ENCODE measurements at places on chromosomes 2 and 18. TPM values are rescaled to one million over a fixed set of nuclear protein-coding genes. Genes with fewer than 3 reads are reported as not detected.

GALR1 gene
- total RNA-seq, result 0.03 TPM

PFN4 gene
- 0.50 TPM for total RNA-seq

KLHL14 gene
- 0.23 TPM for total RNA-seq

RAB6C gene
- total RNA-seq, result not detected

BIRC6 gene
- 83.9 TPM for total RNA-seq

LOXHD1 gene
- total RNA-seq, result 0.30 TPM

UCN gene
- 1.6 TPM for total RNA-seq

CCL20 gene
- total RNA-seq, result not detected

SULT1C2 gene
- 0.03 TPM for total RNA-seq

HOXD4 gene
- total RNA-seq, result 12.7 TPM

CBLN2 gene
- total RNA-seq, result not detected

DNA sequence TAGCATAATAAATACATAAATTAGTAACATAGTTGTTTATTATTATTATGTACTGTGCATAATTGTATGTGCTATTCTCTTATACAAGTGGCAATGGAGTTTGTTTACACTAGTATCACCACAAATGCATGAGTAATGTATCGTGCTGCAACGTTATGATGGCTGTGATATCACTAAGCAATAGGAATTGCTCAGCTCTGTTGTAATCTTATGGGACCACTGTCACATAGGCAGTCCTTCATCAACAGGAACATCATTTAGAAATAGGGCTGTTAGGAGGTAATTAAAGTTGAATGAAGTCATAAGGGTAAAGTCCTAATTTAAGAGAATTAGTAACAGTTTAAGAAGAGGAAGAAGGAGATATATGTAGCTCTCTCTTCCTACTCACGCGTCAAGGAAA is 33.8 kb downstream of the TEX51 start:
- DNase-seq, result no peak

GRCh38 chr2:226803410-226803809 is 3.8 kb upstream of the IRS1 start:
- no peak for DNase-seq

GRCh38 chr2:84537251-84537650 is 21.0 kb downstream of the DNAH6 start:
- DNase-seq, result no peak

DNA sequence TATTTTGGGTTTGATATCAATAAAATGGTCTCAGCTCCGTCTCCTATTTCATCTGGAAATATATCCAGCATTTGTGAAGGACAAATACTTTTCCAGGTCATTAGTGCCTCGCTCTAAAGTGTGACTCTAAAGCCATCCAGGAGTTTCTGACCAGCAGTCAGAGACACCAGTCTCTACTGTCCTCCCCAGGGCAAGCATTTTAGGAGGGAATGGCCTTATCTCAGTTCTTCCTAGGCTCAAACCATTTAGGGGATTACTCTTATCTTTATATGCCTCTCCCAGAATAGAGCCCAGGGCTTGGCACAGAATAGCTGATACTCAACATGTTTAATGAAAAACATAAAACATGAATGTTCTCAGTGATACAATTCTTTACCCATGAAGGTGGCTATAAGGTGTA is 187.6 kb downstream of the NAPG start:
- no peak for DNase-seq

- no peak for DNase-seq
These were observed 93.3 kb upstream of the EML6 start for GRCh38 chr2:54629914-54630857.

- no peak for DNase-seq
These were observed 88.2 kb upstream of the GLI2 start for GRCh38 chr2:120647487-120647886.

- DNase-seq, result peak; percentile 65
These were observed 20.8 kb downstream of the DBI start for GRCh38 chr2:119387381-119388129.

DNA sequence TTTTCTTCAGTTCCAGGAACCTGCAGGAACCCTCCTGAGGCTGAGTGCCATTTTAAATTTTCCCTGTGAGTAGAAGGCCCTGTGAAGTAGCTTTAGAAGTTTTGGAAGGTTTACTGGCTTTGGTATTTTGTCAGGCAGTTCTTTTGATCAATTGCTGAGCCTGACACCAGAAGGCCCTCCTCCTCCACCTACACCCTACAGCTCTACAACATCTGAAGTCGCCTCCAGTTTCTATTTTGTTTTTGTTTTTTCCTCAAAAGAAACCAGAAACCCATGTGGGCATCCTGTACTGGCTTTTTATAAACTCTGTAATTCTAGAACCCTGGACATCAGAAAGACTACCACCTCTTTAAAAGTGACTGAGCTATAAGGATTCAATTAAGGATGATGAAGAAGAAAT is 153.7 kb downstream of the NRXN1 start:
- DNase-seq, result no peak

- DNase-seq, result no peak
These were observed 32.7 kb downstream of the RAB27B start for GRCh38 chr18:54860941-54861340.

DNA sequence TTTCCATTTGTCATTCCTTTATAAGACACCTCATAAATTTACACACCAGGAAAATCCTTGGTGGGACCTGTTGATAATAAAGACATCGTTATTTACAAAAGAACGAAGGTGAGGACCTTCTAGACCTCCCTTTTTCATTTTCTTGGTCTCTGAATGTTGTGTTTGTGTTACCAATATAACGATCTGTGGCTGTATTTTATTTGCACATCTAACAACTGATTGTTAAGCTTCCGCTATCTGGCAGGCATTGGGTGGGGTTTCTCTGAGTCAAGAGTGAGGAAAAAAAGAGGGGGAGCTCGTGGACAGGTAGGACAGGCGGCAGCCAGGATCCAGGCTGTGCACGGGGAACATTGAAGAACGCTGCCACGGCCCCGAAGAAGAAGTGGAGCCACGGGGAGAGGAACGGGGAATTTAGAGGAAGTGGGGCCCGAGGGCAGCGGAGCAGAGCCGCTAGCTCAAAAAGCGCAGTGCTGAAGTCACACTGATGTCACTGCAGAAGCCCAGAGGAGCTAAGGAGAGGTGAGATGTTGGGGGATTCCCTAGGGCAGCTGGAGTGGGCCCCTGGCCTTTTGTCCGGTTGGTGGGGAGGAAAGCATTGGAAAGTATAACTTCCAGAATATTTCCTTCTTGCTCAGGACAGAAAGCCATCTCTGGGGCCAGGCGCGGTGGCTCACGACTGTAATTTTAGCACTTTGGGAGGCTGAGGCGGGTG is 20.9 kb upstream of the DNMT3A start:
- no peak for DNase-seq

- no peak for DNase-seq
These were observed 540.4 kb upstream of the DSEL start for GRCh38 chr18:68056936-68057335.

DNA sequence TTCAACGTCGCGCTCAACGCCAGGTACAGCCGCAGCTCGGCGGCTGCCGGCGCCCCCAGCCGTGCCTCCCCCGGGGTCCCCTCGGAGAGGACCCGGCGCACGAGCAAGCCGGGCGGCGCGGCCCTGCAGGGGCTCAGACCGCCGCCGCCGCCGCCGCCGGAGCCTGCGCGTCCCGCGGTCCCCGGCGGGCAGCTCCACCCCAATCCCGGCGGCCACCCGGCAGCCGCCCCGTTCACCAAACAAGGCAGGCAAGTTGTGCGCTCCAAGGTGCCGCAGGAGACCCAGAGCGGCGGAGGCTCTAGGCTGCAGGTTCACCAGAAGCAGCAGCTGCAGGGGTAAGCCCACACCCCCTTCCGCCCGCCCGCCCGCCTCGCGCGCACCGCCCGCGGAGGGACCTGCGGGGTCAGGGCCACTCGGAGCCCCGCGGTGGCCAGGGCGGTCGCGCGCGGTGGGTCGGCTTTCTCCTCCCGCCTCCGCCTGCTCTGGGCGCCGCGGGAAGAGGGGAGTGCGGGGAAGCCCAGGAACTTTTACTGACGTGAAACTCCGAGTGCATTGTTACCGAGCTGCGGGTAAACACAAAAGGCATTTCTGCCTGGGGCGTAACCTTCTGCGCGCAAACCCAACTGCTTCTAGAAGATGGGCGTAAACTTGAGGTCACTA is 861 bp downstream of the LTBP1 start:
- peak; percentile 10 for DNase-seq

DNA sequence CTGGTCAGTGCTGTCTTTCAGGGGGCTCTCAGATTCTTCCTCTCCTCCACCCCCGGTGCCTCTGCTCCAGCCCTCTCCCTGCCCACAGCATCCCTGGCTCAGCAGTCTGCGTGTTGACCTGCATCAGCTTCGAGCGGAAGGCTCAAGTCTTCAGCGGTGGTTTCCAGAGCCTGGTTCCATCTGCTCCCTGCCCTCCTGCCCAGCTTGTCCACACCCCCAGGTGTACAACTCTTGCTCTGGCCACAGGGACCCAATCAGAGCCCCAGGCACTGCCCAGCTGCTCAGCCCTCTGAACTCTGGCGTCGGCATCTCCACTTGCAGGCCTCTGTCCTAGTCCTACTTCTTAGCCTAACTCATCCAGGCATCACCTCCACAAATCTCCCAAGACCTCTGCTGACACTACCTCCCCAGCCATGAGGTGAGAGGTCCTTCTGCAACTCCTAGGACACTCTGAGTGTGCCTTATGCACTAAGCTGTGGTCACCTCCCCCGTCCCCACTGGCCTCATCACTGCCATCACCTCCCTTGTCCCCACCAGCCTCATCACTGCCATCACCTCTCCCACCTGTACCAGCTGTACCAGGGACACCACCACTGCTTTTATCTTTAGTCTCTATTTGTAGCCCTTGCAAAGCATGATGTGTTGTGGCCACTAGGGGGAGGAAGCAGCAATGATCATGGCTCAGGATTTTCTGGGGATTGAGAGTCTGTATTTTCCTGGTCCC is 60.9 kb downstream of the EDAR start:
- no peak for DNase-seq

- no peak for DNase-seq
These were observed 118.8 kb downstream of the ABCA12 start for GRCh38 chr2:215019521-215020145.

GRCh38 chr2:4674007-4674406 is 970.6 kb downstream of the DCDC2C start:
- no peak for DNase-seq

DNA sequence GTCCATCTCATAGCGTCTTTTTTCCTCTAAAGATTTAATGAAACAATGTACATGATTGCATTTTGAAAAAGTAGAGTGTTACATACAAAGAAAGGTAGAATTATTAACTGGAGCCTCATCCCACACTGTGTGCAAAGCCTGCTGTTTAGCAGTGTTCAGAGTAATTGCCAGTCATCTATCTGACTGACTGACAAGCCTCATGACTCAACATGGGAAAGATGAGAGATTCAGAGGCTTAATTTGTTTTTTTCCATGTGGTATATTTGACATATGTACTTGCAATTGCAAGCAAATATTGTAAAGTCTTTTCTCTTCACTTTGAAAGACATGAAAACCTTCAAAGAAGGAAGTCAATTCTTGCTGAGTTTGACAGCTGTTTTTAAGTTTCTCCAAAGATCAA is 14.7 kb downstream of the PCARE start:
- no peak for DNase-seq

DNA sequence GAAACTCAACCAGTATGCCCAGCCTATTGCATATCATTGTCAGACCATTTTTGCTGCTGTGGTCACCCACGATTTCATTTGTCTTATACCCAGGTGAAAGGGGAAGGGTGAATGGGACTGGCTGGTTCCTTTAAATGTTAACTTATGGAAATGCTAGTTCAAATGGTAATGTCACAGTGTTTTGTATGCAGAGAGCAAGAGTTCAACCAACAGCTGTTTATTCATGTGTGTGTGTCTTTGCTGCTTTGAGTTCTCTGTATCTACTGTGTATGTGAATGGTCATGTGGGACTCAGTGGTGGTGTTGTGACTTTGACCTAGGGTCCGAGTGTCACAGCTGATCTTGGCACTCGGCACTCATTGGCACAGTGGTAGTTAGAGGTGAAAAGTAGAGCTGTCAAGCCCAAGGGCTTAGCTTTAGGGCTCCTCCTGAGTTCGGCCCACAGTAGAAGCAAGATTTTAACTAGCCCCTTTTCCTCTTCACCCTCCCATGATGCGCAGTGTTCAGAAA is 114.6 kb downstream of the NRP2 start:
- no peak for DNase-seq

GRCh38 chr2:207283356-207283755 is 117.6 kb upstream of the KLF7 start:
- DNase-seq, result no peak

DNA sequence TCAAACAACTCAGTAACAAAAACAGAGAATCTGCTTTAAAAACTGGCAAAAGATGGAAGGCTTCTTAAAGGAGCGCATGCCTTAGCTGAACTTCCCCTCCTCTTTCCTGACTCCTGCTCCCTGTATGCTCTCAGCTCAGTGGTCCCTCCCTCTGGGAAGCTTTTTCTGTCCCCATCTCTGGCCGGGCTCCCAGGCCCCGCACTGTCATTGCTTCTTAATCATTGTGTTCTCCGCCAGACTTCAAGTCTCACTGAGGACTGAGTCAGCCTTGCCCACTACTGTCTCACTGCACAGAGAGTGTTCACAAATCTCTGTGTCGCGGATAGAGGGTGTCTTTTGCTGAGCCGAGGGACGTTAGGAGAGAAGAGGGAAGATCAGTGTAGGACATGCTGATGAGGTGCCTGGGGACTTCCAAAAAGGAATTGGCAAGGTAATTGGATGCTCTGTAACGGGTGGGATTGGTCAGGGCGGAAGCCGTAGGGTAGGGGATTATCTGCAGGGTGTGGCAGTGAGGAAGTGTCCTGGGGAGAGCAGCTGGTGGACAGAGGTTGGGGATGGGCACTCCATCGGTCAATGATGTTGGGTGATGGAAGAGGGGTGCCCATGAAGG is 16.2 kb downstream of the TOGARAM2 start:
- no peak for DNase-seq

DNA sequence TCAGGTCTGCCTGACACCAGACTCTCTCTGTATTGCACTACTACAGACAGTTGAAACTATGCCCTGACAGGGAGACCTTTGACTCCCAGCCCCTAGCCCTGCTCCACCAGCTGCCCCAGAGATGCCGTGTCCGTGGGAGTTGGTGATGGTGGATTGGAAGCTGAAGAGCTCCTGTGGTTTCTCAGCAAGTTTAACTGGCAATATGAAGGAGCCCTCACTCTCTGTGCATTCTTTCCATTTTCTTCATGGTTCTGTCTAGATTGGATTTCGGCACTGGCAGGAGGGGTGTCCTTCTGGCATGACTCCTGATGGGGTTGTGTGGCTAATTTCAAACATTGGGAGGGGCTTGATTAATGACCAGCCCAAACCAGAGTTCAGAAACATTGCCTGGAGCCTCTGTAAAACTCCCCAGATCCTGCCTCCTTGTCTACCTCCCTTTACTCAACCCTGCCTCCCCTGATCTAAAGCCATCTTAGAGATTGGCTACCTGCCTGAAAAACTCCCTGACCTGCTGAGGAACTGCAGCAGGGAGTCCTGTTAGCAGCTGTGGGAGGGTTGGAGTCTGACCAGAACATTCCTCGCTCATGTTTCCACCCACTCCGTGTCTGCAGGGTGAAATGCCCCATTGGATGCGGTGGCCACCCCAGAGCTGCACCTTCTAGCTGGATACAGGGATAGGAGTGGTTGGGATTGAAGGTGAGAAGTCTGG is 206.9 kb upstream of the SPRED2 start:
- DNase-seq, result no peak

Data from ovary (tissue), 10 donors.